ENCODE measurements at places on chromosomes 16 and 17. TPM values are rescaled to one million over a fixed set of nuclear protein-coding genes. Genes with fewer than 3 reads are reported as not detected.

- DNase-seq, result no peak
Measured at GRCh38 chr17:75063626-75064025, 16.6 kb downstream of the KCTD2 start.

GRCh38 chr17:38560503-38561318, 45.0 kb downstream of the SRCIN1 start:
- DNase-seq, result no peak

GRCh38 chr16:1510941-1511351, 17.8 kb downstream of the TELO2 start:
- no peak for DNase-seq

DNA sequence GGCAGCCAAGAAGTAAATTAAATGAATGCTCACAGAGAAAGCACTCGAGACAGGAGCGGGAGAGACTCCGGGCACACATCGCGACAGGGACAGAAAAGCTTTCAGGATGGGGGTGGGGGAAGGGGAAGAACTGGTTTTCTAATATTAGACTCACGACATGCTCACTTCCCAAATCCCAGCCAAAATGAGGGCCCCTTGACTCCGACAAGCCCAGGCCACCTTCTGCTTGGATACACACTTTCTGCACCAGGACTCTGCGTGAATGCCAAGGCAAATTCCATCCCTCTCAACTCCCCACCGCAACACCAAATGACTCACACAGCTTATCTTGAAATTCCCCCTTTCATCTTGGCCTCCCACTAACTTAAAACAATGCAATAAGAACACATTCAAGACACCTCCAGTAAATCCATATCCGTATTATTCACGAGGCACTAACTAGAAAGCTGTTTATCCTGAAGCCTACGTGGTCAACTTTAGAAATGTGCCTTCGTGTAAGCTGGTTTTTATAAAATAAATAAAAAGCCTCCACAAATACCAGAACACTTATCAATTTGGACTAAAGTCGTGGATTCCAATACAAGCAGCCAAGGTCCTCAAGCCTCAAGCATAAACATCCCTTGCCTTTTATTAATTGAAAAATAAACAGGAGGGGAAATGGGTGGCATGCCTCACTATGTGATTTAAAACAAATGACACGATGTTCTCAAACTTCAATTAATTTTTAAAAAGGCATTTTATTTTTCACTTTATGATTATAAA, 46.1 kb downstream of the NXN start:
- no peak for DNase-seq

The RGS9 gene
- 1.6 TPM for total RNA-seq

The PRAC2 gene
- total RNA-seq, result not detected

The GPRC5B gene
- total RNA-seq, result 82.3 TPM

DNA sequence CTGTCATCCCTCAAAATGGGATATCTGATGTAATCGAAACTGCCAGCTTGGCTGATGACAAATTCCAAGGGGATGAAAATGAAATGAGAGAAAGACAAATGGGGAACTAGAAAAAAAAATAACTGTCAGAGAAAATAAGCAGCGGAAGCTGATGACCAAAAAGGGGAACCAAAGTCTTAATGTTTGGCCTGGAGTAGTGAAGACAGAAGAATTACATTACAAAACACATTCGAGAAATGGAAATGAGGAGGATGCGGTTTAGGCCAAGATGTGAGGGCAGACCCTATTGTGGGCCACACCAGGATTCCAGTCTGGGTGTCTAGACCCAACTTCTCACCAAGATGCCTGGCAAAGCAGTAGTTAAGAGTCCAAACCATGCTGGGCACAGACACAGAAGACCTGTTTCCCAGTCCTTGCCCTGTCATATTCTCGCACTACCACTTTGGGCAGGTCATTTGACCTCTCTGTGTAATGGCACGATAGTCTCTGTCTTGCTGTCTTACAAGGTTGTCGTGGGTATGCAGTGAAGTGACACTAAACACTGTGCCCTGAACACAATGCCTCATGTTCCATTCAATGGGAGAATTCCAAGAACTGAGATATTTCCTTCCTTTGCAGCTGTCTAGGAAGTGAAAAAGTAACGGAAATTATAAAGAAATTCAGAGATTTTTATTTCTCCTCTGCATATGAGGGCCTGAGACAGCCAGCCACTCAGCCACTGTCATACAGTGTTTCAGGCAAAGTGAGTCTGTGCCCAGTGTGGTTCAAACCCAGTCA, 12.3 kb upstream of the CCL2 start:
- DNase-seq, result no peak

GRCh38 chr17:3712811-3713463, 10.8 kb upstream of the HASPIN start:
- no peak for DNase-seq

The KRTAP1-1 gene
- total RNA-seq, result not detected

DNA sequence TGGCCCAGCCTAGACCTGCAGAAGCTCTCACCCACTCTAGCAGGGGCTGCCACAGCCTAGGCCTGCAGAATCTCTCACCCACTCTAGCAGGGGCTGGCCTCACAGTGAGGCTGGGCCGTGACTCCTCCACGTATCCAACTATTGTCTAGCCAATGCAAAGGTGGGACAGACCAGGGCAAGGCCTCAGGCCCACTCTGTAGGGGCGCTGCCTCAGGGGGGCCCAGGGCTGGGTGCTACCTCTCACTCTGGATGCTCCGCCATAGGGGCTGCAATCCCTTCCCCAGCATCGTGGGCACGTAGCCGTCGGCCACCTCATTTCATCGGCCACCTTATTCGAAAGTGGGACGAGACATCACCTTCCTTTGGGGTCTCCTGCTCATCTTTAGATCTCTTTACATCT, 51.7 kb downstream of the RPH3AL start:
- no peak for DNase-seq

The ST6GALNAC1 gene
- 3.1 TPM for total RNA-seq

DNA sequence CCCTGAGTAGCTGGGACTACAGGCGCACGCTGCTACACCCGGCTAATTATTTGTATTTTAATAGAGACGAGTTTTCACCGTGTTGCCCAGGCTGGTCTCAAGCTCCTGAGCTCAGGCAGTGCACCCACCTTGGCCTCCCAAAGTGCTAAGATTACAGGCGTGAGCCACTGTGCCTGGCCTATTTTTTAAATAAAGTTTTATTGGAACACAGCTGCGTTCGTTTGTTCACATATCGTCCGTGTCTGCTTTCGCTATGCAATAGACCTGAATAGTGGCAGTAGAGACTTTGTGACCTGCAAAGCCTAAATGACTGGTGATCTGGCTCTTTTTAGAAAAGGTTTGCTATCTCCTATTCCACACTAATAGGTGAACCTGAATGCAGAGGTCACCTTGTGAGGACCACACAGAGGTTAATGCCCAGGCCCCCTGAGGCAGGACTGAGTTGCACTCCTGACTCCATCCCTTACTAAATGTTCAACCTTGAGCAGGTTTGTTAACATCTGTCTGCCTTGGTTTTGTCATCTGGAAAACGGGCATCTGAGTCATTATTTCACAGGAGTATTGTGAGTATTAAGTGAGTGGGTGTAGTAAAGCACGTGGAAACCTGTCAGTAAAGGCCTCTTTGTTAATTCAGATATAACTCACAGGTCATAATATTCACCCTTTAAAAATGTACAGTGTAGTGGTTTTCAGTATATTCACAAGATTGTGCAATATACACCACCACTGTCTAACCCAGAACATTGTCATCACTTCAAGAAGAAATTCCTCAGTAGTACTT, 157.5 kb upstream of the CACNG5 start:
- no peak for DNase-seq

DNA sequence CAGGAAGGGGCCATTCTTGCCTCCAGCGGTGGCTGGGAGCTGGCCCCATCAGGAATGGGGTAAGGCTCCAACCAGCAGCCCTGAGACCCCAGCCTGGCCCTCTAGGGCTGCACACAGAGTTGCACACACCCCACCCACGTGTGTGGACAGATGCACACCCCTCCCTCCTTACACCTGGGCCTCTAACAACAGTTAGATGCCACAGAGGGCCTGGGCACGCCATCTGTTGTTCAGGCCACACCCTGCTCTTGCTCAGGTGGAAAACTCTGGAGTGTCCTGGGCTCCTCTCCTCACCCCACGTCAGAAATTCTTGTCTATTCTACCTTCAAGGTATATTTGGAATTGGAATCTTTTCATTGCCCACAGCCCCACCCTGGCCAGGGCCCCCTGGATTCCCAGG, 13.3 kb upstream of the RAI1 start:
- DNase-seq, result no peak

The UNC13D gene
- 13.3 TPM for total RNA-seq

DNA sequence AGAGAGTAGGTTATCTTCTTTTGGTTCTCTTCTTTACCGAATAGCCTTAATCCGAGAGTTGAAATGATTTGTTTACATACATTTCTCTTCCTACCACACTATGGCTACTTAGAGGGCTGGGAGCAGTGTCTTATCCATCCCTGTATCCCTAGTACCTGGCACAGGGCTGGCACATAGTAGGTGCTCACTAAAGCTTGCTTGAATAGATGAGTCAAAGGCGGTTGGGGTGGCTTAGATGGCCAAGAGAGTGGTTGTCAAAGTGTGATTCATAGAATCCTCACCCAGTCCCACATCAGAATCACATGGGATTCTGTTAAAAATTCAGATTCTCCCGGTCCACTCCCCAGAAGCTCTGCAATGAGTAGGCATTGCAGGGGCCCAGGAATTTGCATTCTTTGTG, 11.1 kb downstream of the CHAD start:
- no peak for DNase-seq

- peak; percentile 50 for DNase-seq
Measured at GRCh38 chr16:89860747-89861304, 12.6 kb upstream of the TCF25 start.

GRCh38 chr16:11349599-11350276, 4.5 kb downstream of the RMI2 start:
- DNase-seq, result peak; percentile 48

GRCh38 chr16:5019775-5020174, 14.0 kb downstream of the NAGPA start:
- DNase-seq, result no peak

The CDH3 gene
- 0.08 TPM for total RNA-seq

DNA sequence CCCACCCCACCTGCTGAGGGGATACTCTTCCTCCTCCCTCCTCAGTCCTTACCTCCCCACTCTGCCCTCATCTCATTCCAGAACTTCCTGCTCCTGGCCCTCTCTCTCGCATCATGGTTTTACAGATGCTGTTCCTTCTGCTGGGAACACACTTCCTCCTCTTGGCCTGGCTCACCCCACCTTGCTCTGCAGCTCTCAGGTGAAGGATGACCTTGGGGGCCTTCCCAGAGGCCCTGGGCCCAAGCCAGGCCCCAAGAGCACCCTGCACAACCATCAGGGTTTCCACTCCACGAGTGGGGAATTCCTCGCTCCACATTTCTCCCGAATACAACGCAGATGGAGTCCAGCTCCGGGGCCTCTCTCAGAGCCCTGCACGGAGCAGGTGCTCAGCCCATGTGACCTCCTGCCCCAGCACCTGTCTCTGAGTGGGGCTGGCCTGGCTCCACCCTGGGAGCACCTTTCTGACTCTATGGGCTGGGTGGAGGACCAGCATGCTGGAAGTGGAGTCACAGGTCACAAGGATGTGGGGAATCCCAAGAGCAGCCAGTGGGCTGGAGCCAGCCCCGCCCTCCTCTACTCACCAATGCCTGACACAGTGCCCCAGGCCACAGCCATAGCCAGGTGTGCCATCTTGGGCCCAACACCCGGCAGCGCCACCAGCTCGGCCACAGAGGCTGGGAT, 4.5 kb downstream of the NTHL1 start:
- DNase-seq, result no peak

The PROCA1 gene
- 1.3 TPM for total RNA-seq

GRCh38 chr17:45096141-45096540, 35.0 kb downstream of the NMT1 start:
- DNase-seq, result no peak

DNA sequence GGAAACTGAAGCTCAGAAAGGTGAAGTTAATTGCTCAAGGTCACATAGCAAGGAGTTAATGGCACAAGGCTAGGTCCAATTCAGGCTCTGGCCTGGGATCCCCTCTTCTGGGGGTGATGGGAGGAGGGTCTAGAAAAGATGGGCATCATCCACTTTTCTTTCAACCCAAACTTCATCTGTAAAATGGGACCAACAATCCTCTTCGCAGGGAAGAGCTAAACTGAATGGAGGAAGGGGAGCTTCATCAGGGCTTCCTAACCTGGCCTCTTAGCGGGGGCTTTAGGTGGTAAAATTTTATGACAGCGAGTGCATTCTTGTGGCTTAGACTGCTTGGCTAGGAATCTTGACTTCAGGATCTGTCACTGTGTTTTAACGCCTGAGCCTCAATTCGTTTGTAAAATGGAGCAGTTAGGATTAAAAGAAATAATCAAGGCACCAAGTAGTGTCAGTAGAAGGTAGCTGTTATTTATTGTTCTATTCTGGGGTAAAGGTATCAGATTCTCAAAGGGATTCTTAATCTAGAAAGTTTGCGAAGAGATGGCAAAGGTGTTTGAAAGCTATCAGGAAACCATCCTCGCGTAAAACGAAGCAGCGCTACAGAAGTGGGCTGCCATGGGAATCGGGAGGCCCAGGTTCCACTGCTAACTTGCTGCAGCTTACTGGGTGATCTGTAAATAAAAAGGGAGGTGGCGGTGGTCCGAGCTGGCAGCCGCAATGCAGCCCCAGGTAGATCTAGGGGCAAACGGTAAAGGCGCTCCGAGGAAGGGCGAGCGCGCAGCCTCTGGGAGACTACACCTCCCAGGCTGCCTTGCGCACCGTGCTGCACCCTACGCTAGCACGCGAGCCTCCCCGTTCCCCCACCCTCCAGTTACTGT, 1.5 kb upstream of the SRCAP start:
- no peak for DNase-seq

DNA sequence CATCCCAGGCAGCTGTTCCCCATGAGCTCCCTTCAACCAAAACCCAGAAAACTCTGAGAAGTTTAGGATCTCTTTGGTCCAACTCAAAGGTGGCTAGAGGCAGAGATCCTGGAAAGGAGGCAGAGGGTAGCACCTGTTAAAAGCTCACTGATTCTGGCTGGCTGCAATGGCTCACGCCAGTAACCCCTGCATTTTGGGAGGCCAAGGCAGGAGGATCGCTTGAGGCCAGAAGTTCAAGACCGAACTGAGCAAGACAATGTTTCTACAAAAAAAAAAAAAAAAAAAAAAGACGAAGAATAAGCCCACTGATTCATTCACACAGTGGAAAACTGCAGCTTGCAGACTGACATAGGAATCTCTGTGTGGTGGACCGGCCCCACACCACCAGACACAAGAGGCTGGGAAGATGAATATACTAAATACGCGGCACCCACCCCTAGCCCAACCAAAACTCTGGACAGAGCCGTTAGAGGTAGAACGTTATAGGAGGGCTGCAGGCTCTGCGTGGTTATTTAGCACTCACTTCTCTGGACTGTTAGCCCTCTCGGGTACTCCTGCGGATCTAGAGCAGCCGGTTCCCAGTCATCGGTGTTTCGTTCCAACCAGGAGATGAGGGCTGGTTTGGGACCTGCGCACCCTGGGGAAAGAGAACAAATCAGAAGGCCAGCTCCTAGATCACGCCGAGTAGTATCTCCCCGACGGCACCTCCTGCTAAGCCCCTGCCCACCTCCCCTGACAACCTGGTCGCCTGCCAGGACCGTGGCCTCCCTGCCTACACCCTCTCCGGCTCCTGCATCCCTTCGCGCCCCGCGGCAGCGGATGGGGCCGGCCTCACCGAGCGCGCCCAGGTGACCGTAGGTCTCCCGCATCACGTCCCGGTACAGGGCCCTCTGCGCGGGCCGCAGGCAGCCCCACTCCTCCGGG, 925 bp downstream of the ZNF689 start:
- DNase-seq, result peak; percentile 49
